Large intestine (tissue), 12 donors: ENCODE measurements at places on chromosomes 16 and 17. TPM values are rescaled to one million over a fixed set of nuclear protein-coding genes. Genes with fewer than 3 reads are reported as not detected.

- no peak overlapping the region for H3K27ac ChIP-seq
- H3K27me3 ChIP-seq = no peaks in the 10 kb centered on the region
- peaks cover 12% of the 10 kb centered on the region for H3K4me1 ChIP-seq
- H3K36me3 ChIP-seq = peaks cover 22% of the 10 kb centered on the region
- peak overlapping the region; percentile 59 for H3K4me3 ChIP-seq
These were observed 842 bp upstream of the TEDC2 start for GRCh38 chr16:2458887-2459646.

DNA sequence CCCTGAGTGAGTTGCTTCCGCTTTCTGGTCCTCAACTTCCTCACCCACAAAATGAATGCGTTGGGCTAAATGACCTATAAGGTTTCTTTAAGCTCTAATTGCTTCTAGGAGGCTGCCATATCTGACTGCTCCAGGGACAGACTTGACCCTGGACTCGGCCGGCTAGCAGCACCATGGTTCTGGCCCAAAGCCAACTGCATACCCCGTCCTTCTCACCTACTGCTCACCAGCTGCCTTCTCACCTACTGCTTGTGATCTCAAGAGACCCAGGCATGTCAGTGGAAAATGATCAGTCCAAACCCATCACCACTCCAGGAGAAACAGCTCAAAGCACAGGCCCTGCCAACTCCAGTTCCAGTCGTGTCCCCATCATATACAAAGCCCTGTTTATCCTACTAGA lies 124.3 kb upstream of the IRX5 start:
- H3K27ac ChIP-seq = no peak overlapping the region
- no peak for DNase-seq
- no peaks in the 10 kb centered on the region for H3K36me3 ChIP-seq

DNA sequence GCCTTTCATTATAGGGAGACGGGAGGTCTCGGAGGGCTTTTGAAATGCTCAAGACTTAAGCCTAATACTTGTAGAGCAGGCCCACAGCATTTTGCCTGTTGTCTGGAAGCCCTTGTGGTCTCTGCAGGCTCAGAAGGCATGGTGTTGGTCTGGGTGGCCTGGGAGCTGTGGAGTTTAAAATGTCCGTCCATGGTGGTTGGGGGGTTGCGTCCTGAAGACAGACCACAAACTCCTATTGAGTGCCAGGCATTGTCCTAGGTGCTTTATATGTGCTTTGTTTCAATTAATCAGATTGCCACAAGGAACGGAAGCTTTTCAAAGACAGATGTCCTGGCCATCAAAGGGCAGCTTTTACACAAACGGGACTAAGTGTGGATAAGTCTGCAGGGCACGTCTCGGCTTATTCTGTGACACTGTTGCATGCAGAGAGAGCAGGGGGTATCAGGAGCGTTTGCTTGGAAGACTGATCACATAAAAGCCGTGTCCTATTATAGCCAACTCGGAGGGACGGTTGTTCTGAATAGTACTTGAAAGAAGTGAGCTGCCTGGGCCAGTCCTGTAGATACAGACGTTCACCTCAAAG lies 7.8 kb downstream of the NTN1 start:
- H3K4me3 ChIP-seq = no peak overlapping the region
- no peaks in the 10 kb centered on the region for H3K4me1 ChIP-seq
- no peak overlapping the region for H3K27ac ChIP-seq
- peaks cover 10% of the 10 kb centered on the region for H3K27me3 ChIP-seq

- no peak for DNase-seq
- peaks cover 14% of the 10 kb centered on the region for H3K27me3 ChIP-seq
- peaks cover 37% of the 10 kb centered on the region for H3K4me1 ChIP-seq
- no peak overlapping the region for H3K4me3 ChIP-seq
- H3K36me3 ChIP-seq = no peaks in the 10 kb centered on the region
These were observed 6.7 kb downstream of the PRSS36 start for GRCh38 chr16:31143011-31143693.

DNA sequence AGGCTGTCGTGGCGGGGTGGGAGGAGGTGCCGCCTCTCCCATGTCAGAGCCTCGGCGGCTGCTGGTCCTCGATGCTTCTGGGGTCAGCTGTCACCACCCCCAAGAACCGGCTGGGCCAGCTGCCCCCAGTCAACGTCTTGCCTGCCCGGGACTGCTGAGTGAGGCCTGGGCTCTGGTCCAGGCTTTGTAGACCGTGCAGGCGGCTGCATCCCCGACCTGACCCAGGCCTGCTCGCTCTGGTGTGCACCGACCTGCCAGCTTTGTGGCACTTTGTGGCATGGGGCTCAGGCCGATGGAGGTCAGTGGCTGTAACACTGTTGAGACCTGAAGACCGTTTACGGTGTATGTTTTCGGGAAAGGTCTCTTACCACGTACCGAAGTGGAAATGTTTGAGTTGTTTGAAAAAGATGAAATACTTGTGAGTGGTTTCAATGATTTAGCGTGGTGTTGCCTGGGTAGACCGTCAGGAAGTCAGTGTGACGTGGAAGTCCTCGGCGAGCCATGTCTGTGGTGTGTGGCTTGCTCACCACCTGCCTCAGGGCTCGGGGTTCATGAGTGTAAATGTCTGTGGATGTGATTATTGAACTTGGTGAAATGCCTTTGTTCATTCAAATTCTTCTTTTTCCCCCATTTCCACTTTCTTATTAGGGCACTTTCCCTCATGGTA lies 53.2 kb upstream of the ZNF750 start:
- DNase-seq = no peak
- peaks cover 28% of the 10 kb centered on the region for H3K36me3 ChIP-seq
- no peaks in the 10 kb centered on the region for H3K27me3 ChIP-seq
- peaks cover 15% of the 10 kb centered on the region for H3K4me1 ChIP-seq
- no peak overlapping the region for H3K27ac ChIP-seq
- H3K4me3 ChIP-seq = no peak overlapping the region

GRCh38 chr17:72794152-72794551 lies 298.3 kb downstream of the SLC39A11 start:
- H3K27ac ChIP-seq = no peak overlapping the region
- H3K36me3 ChIP-seq = no peaks in the 10 kb centered on the region
- no peaks in the 10 kb centered on the region for H3K4me1 ChIP-seq

- no peak overlapping the region for H3K4me3 ChIP-seq
- H3K27me3 ChIP-seq = no peaks in the 10 kb centered on the region
- peak; percentile 98 for DNase-seq
- H3K36me3 ChIP-seq = peaks cover 2% of the 10 kb centered on the region
These were observed 73.6 kb upstream of the HAS3 start for GRCh38 chr16:69031877-69032301.

DNA sequence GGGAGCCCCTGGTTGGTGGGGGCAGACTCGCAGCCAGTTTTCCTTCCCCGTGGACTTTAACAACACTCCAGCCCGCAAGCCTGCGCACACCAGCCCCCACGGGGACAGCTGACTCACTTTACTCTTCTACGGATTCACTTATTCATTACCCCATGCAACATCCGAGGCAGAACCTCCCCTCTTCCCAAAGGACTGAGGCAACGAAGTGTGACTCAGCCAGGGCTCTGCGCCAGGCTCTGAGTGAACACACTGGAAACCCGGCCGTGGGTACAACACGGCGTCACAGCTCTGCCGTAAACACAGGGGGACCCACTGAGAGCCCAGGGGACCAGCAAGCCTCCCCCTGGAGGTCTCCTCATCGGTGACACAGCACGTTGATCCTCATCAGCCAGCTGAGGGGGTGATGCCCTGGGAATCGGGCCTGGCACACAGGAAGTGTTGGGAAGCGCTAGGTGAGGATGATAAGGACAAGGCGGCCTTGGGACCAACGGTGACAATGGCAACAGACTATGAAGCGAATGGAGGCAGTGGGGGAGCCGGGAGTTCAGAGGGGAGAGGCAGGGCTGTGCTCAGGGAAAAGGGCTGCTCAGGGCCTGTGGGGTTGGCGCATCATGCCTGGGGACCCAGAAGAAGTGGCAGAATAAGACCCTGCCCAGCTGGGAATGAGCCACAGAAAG lies 14.6 kb downstream of the COTL1 start:
- no peak overlapping the region for H3K4me3 ChIP-seq
- no peak overlapping the region for H3K27ac ChIP-seq
- no peak for DNase-seq
- H3K36me3 ChIP-seq = no peaks in the 10 kb centered on the region

GRCh38 chr16:89324056-89325010 lies 106.8 kb downstream of the ZNF778 start:
- DNase-seq = no peak
- H3K27me3 ChIP-seq = no peaks in the 10 kb centered on the region
- peaks cover 40% of the 10 kb centered on the region for H3K4me1 ChIP-seq
- H3K36me3 ChIP-seq = no peaks in the 10 kb centered on the region
- no peak overlapping the region for H3K4me3 ChIP-seq

- H3K4me3 ChIP-seq = no peak overlapping the region
- no peaks in the 10 kb centered on the region for H3K36me3 ChIP-seq
- peak; percentile 73 for DNase-seq
- H3K27ac ChIP-seq = no peak overlapping the region
These were observed 62.4 kb upstream of the PMFBP1 start for GRCh38 chr16:72234387-72234786.

GRCh38 chr17:11986942-11987329 lies 10.3 kb downstream of the ZNF18 start:
- no peak overlapping the region for H3K4me3 ChIP-seq
- DNase-seq = no peak
- H3K36me3 ChIP-seq = peaks cover 47% of the 10 kb centered on the region
- no peaks in the 10 kb centered on the region for H3K4me1 ChIP-seq
- H3K27ac ChIP-seq = no peak overlapping the region

DNA sequence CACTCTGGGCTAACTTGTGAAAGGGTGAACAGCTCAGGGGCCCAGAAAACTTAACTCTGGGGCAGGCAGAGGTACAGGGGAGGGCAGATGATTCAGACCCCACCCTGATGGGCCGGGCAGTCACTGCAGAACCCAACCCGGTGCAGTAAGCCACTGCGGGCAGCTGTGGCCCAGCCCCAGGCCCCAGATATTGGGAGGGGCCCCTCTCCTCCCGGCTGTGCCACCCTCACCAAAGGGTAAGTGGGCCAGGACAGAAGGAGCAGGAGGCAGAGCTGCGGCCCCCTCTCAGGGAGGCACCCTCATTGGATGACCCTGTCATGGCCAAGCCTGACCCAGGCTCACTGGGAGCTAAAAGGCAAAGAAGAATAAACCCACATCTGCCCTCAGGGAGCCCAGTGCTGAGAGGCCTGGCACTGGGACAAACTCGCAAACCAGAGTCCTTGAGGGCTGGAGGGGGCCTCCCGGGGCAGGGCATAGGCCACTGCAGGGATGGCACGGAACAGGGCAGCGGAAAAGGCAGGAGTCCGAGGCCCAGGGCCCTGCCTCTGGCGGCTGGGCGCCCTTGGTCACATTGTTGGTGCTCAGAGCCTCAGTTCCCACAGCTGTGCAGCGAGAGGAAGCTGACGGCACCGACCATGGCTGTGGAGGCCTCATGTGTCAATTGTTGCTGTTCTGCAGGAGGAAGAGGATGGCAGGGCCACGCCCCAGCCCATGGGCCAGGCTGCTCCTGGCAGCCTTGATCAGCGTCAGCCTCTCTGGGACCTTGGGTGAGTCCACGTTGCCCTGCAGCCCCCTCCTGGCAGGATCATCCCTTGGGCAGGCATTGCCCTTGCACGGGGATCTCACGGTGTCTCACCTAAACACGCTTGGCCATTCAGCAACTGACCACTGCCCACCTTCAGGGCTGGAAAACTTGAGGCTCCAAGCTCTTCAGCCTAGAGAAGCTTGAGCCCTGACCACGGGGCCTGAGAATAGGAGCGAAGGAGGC lies 3.1 kb downstream of the ITGB4 start:
- no peak for DNase-seq
- no peak overlapping the region for H3K4me3 ChIP-seq
- H3K27ac ChIP-seq = peak overlapping the region; percentile 87
- H3K36me3 ChIP-seq = peaks cover 35% of the 10 kb centered on the region

DNA sequence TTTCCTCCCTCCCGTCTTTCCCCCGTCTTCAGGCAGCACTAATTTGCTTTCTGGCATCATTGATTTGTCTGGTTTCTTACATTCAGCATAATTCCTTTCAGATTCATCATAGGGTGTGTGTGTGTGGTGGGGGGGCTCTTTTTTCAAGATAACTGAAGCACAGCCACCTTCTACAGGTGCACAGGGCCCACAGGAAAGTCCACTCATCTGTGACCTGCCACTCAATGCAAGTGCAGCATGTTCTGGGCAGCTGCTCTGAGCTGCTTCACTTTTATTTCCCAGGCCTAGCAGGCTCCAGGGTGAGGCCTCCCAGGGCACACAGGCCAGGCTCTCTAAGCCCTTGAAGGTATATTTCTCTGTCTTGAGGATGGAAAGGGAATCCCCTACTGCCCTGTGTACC lies 35.2 kb upstream of the MYH10 start:
- no peak for DNase-seq
- no peaks in the 10 kb centered on the region for H3K36me3 ChIP-seq
- H3K4me1 ChIP-seq = no peaks in the 10 kb centered on the region
- no peaks in the 10 kb centered on the region for H3K27me3 ChIP-seq
- H3K4me3 ChIP-seq = no peak overlapping the region

DNA sequence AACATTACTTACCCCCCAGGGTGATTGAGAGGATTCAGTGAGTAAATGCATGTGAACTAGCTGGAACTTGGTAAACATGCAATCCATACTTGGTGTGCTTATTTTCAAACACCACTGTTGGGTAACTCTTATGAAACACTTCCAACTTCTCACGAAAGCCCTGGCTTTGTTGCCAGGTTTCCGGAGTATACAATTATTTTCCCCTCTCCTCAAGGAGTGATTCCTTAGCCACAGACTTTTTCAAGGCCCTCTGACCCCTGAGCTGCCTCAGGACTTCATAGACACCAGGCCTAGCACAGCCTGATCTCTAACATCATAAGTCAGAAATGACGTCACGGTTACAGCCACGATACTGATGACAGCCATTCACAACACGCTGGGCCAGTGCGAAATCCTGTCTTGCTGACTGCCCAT lies 27.6 kb downstream of the HSD17B2 start:
- H3K27ac ChIP-seq = no peak overlapping the region
- peaks cover 42% of the 10 kb centered on the region for H3K4me1 ChIP-seq
- no peaks in the 10 kb centered on the region for H3K36me3 ChIP-seq
- no peaks in the 10 kb centered on the region for H3K27me3 ChIP-seq
- DNase-seq = no peak

- no peak overlapping the region for H3K27ac ChIP-seq
- no peak for DNase-seq
- peaks cover 6% of the 10 kb centered on the region for H3K27me3 ChIP-seq
- no peaks in the 10 kb centered on the region for H3K4me1 ChIP-seq
These were observed 77.1 kb downstream of the MMD start for GRCh38 chr17:55344514-55344997.

FOXJ1 gene
- polyA plus RNA-seq = 1.2 TPM

ZNF286A gene
- 18.1 TPM for polyA plus RNA-seq

PER1 gene
- polyA plus RNA-seq = 27.2 TPM

ERAL1 gene
- polyA plus RNA-seq = 54.2 TPM

SRCIN1 gene
- polyA plus RNA-seq = 7.6 TPM

HIGD1B gene
- 1.8 TPM for polyA plus RNA-seq

ABCC6 gene
- 88.3 TPM for polyA plus RNA-seq

SDK2 gene
- polyA plus RNA-seq = 0.94 TPM

TSPAN10 gene
- polyA plus RNA-seq = 1.2 TPM
